ENCODE measurements at places on chromosomes 5 and 9.

- DNase-seq = no peak
These were observed 31.4 kb upstream of the ANKRD55 start for GRCh38 chr5:56264417-56265025.

- DNase-seq = no peak
These were observed 432.1 kb upstream of the BRINP1 start for GRCh38 chr9:119801311-119801710.

GRCh38 chr9:5499889-5500398 lies 10.4 kb upstream of the PDCD1LG2 start:
- no peak for DNase-seq

DNA sequence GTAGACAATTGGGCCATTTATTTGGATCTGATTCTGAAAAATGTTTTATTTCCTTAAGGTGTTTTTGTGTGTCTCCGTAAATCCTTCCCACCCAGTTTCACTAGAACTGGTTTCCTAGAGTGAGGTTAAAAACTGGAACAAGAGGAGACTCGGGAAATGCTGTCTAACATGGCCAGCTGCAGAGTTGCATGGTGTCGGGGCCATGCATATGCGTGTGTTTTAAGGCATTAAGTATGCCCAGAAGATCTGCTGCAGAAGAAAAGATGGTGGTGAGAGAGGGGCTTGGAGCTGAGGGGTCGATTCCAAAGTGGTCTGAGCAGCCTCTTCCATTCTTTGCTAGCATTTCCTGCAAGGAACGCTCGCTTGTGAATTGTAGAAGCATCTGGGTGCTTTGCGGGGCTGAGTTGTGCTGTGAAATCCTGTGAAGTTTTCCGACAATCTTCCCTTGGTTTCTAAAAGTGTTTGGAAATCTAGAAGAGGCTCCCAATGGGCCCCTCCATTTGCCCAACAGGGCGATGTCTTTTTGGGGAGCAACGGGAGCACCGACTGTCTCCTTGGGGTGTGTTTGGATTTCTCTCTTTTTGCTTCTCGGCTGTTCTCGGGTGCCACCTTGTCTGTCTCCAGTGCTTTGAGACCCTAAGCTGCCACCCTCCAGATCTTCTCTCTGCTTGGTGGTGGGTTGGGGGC lies 113.8 kb downstream of the COL5A1 start:
- DNase-seq = no peak

DNA sequence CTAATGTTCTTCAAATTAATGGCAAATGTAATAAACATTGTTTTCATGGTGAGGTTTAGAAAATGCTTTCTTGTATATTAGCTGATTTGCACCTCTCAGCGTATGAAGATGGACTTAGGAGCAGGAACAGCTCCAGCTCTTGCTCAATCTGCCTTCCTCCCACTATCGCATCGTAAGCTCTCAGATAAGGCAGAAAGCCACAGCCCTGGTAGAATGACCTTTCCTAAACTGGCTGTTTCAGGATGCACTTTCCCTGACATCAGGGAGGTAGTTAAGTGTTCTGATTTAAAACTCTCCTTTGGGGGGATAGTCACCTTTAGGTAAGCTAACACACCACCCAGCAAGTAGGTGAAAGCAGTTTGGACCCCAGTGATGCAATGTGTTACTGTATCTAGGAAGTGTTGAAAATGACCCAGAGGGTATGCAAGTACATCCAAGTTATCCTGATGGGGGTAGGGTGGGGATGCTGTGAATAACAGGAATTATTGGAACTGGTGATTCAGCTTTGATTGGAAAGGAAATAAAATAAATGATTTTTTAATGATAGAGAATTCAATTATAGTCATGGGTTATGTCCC lies 72.3 kb downstream of the LMNB1 start:
- no peak for DNase-seq

DNA sequence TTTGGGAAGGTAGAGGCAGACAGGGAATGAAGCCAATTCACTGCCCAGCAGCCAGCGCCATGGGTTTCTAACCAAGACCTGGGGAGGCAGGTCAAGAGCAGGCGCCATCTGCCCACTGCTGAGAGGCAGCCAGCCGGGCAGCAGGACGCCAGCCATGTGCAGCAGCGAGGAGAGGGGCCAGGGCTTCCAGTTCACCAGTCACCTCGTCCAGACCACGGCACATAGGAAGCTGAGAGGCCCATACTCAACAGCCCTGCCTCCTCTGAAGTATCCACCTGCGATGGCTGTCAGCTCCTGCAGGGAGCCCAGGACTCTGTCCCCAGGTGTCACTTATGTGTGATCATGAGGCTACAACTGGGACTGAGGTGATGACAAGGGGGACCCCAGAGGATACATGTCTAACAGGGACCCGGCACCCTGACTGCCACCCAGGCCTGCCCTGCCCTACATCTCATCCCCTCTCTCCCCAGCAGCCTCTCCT lies 30.1 kb downstream of the IPPK start:
- no peak for DNase-seq

DNA sequence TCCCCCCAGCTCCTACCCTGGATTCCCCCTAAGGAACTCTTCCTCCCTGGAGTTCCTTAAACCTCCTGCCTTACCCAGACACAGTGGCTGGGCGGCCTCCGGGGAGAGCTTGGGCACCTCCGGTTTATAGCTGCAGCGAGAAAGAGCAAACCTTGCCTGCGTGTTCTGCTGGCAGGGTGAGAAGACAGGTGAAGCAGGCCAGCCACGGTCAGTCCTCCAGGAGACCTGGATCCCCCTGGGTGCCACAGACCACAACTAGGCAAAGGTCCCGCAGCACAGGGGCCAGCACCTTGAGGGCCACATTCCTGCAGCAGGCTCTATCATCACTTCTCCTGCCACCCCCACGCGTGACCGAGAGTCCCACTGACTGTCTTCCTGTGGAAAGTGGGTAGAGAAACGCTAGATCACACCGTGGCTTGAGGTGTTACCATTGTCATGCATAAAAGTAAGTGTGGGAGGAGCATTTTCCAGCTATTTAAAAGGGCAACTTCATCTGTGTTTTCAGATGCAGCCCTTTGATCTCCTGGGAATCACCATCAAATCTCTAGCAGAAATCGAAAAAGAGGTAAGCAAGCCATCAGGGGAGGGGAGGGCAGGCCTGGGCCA lies 130.2 kb upstream of the LMX1B start:
- no peak for DNase-seq

GRCh38 chr5:127572930-127573329 lies 55.5 kb downstream of the PRRC1 start:
- DNase-seq = no peak

DNA sequence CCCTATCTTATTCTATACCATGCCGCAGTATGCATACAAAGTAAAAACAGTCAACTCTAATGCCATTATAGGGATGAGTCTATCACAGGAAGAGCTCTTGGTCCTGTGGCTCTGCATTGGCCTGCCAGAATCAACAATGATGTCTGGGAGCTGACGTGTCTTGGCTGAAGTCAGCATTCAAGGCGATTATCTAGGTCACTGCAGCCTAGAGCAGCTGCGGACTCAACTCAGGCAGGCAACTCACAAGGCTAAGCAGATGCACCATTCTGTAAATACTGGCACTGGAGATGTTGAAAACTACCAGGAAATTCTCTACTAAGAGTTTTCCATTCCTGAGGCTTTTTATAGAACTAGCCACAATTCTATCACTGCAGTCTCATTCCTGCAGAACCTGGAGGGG lies 13.3 kb downstream of the SPATA9 start:
- no peak for DNase-seq

DNA sequence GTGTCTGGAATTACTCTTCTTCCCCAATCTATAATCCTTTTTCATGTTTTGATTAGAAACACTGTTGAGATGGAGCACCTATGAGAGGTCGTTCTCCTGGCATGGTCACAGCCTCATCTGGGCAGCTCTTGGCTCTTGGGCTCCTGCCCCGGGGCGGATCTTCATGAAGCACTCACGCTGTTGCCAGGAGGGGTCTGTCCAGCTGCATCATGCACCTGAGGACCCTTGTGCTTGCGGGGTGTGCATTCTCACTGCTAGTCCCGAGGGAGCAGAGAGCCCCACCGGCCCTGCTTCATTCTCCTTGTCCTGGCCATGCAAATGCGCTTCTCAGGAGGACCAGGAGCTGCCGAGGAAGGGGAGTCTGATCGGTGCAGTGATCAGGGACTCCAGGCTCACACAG lies 117.6 kb upstream of the S1PR3 start:
- no peak for DNase-seq

DNA sequence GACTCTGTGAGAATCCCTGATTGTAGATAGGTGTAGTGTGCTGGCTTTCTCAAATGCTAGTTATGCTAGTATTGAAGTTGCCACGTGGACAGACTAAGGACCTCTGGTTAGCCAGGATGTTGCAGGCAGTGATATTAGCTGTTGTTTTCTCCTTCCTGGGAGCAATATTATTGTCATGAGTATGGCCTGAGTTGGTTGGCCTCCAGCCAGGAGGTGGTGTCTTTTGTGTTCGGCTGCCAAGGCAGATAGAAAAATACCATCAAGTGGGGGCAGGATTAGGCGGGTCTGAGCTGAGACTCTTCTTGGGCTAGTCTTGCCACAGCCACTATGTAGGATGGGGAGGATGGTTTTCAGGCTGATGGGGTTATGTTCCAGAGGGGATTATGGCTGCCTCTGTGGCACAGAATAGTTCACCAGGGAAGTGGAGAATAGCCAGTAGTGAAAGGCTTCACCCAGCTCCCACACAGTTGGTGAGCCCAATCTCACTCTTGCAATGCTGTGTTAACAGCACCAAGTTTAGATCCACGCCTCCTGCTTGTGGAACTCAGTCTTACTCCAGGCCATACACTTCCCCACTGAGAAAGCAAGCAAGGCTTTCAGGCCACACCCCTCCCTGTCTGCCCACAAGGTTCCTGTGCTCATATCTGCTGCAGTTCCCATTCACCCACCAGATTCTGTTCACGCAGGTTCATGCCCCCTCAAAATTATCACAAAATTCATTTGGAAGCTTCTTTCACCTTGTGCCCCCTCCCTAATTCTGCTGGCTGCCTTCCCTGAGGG lies 31.2 kb downstream of the GHR start:
- no peak for DNase-seq

DNA sequence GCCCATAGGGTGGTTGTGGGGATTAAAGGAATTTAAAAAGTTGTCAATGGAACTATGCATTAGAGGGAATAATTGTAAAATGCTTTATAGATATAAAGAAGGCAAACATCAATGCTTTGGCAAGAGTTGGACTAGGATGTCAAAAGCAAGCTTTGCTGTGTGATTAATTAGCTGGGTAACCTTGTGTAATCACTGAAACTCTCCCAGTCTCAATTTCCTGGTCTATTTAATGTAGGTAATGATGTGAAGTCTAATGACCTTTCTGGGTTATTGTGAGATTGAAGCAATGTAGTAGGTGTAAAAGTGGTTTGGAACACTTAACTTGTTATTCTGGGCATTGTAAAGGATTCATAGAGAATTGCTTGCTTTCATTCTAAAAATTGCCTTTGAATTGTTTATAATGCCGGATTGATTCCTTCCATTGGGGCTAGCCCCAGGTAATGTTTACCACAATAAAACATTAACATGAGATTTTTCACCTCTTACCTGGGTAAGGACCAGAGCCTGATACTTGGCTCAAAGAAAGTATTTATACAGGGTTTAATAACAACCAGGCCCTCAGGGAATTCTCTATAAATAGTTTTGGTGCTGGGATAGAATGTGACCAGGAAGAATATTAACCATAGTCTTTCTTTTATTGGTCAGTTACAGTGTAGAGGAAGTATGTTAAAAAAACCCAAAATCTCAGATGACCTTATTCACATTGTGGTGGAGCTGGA lies 30.0 kb upstream of the CLINT1 start:
- no peak for DNase-seq

DNA sequence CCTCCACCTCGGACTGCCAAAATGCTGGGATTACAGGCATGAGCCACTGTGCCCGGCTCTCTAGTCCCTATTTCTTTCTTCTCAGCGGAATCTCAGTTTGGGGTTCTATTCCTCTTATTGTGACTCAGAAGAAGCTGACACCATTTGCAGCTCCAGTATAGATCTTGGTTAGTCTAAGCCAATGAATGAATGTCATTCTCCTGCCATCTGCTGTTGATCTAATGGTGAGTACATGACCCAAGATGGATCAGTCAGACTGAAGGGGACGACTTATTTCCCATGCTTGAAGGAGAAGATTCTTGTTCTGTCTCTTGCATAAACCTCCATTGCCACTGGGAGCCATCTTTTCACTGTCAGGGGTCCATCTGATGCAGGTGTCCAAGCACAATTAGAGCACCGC lies 76.0 kb upstream of the KLF9 start:
- no peak for DNase-seq

- DNase-seq = no peak
These were observed 2.2 kb downstream of the RBM27 start for GRCh38 chr5:146205499-146206202.

All from chondrocyte (in vitro differentiated cells).